Activated T-helper 1 cell treated with Interleukin-2 at 50 U/mL for 16 hours (primary cell): ENCODE measurements at places on chromosomes 2 and 18.

DNA sequence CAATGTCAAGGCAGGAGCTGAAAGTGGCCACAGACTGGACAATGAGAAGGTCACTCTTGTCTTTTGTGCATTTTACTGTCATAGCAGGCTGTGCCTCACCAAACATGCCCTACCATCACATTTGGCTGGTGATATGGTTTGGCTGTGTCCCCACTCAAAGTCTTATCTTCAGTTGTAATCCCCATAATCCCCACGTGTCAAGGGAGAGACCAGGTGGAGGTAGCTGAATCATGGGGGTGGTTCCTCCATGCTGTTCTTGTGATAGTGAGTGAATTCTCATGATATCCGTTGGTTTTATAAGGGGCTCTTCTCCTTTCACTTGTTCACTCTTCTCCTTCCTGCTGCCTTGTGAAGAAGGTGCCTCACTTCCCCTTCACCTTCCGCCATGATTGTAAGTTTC is 49.6 kb upstream of the STPG4 start:
- DNase-seq: no peak

- no peak for DNase-seq
Measured at GRCh38 chr2:231707625-231707926, 749 bp upstream of the PTMA start.

DNA sequence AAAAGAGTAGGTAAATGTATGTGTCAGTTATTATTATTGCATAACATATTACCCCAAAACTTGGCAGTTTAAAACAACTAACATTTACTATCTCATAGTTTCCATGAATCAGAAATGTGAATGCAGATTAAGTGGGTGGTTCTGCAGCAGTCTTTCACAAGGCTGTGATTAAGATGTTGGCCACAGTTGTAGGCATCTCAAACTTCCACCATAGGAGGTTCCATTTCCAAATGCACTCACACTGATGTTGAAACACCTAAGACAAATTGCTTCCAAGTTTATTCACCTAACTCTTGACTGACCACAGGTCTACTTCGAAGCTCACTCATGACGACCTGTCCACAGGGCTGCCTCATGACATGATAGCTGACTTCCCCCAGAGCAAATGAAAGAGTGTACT is 360.8 kb downstream of the GRB14 start:
- DNase-seq: no peak

GRCh38 chr2:234590076-234590475 is 93.2 kb upstream of the ARL4C start:
- no peak for DNase-seq

GRCh38 chr2:26462511-26463243 is 15.2 kb downstream of the OTOF start:
- DNase-seq: no peak

DNA sequence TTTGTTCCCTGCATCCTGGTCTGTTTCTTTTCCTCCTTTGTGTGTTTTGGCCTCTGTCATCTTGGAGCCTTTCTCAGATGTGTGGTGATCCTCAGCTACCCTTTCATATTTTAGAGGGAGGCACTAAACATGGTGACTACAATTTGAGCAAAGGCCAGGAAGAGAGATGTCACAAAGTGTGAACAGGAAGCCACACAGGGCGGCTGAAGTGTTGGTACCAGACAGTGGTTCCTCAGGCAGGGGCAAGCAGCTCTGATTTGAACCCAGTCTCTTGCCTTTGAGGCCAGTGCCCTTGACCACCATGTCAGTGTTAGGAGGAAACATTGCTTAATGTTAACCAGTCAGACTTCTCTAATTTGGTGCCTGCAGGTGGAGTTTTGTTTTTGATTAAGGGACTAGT is 9.2 kb downstream of the LRRFIP1 start:
- no peak for DNase-seq

- DNase-seq: no peak
Measured at GRCh38 chr18:3015851-3016250, 2.9 kb upstream of the LPIN2 start.

DNA sequence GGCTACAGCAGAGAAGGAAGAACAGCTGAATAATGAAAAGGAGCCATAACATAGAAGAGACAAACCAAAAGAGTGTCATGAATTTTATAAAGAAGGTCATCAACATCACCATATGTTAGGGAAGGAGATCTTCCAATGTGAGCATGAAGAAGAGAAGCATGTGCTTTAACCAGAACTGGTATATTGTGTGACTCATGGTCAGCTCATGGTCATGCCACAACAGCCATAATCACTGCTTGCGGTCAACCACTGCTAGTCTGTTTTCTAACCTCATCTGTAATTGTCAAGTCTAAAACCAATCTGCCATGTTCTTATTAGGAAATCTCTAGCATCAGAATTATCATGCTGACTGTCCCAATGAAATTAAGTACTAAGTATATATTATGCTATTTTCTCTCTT is 204.1 kb upstream of the VRK2 start:
- DNase-seq: no peak
